ENCODE measurements at places on chromosomes 5 and 9.

DNA sequence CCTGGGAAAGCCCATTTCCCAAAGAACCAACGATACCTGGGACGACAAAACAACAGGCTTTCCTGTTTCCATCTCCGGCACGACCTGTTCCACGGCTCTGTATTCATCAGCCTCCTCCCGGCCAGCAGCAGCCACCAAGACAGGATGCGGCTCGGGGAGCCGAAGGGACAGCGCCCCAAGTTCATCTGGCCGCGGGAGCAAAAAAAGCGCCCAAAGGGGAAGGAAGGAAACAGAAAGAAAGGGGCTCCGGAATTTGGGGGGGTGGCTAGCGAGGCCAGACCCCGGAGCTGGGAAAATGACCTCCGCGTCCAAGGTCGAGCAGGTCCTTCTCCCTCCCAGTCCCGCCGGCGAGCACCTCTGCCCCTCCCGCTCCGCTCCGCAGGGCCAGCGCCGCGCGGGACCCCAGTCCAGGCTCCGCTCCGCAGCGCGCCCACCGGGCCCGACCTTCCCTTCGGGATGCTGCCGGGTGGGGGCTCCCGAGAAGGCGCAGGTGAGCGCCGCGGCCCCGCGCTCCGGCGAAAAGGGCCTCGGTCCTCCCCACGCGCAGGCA, 608 bp downstream of the ELOVL7 start:
- DNase-seq, result no peak

DNA sequence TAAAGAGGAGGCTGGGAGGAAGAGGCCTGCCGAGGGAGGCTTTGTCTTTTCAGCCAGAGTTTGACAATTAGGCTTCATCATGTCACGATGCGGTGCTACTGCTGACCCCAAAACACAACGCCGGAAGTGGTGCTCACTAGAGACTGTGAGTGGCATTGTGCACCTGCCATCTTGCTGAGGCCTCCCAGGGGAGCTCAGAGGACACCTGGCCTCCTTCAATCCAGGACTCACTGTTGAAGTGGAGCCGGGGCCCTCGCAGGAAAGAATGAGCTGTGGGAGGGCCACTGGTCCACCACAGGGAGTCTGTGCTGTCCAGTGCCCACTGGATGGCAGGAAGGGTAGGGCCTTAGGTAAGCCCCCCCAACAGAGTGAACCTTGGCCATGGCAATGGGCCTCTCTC, 12.7 kb upstream of the SLC25A48 start:
- DNase-seq, result no peak

GRCh38 chr9:90787771-90788460, 13.7 kb upstream of the SYK start:
- DNase-seq, result no peak

GRCh38 chr5:45402804-45403455, 293.2 kb downstream of the HCN1 start:
- DNase-seq, result no peak

Measured in fibroblast of the aortic adventitia (primary cell).